ENCODE measurements at places on chromosomes 3 and 15.

- DNase-seq = no peak
Measured at GRCh38 chr3:133505813-133506212, 67.7 kb upstream of the CDV3 start.

- DNase-seq = no peak
Measured at GRCh38 chr15:82263350-82263749, 732 bp downstream of the SAXO2 start.

DNA sequence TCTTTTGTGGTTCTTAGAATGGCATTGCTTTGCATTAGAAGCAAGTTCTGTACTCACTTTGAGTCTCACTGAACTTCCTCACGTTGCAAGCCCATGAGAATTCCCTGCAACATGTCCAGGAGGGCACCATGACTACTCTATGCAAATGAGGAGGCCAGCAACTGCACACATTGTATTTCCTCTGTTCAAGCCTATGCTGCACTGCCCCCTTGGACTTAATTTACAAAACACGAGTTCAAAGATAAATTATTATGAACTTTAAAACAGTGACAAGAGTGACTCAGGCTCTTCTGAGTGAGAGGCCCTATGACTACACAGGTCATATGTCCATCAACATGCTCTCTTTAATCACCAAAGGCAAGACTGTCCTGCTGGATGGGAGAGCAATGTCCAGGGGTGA, 484.2 kb upstream of the ATP11B start:
- DNase-seq = no peak

DNA sequence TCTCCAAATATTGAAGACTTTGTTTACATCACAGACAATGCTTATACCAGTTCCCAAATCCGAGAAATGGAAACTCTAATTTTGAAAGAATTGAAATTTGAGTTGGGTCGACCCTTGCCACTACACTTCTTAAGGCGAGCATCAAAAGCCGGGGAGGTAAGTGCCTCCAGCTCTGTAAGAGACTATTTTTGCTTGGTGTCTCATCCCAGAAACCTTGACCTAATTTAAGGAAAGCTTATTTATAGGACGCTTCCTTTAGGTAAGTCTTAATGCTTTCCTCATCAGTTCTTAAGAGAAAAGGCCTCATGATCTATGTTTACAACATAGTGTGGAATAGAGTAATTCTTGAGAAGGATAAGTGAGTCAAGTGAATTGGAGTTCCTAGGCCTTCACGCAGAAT, 11.8 kb downstream of the CCNB2 start:
- no peak for DNase-seq

- no peak for DNase-seq
Measured at GRCh38 chr15:57896114-57896513, 169.4 kb downstream of the ALDH1A2 start.

DNA sequence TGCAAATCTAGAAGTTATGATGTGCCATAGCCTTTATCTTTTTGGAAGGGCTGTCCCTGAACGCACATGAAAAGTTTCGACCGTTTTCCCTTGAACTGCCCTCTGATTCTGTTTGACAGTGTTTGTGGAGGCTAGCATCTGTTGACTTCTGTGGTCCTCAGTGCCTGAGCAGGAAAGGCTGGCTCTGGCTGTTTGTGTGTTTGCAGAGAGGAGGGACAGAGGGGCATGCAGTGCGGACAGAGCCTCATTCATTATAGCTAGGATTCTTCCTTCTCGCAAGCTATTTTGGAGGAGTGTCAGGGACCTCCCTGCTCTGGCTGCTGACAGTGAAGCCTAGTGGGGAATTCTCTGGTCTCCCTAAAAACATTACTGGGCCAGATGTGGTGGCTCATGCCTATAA, 64.5 kb downstream of the CDAN1 start:
- DNase-seq = no peak

DNA sequence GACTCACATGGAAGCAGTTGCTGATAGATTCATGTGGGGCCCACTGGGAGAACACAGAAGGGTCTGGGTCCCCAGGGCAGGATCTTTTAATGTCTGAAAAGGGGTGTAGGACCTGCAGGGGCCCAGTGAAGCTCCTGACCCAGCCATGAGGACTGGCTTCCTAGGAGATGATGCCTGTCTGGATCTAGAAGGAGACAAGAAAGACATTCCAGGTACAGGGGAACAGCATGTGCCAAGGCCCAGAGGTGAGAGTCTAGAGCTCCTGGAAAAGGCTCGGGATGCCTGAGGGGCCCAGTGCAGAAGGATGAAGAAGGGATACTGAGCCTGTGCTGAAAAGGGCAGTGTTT, 4.7 kb upstream of the SEMA3F start:
- no peak for DNase-seq

- no peak for DNase-seq
Measured at GRCh38 chr15:29204369-29204755, 65.3 kb downstream of the NSMCE3 start.

GRCh38 chr3:83002869-83003445, 1241.5 kb upstream of the GBE1 start:
- no peak for DNase-seq

DNA sequence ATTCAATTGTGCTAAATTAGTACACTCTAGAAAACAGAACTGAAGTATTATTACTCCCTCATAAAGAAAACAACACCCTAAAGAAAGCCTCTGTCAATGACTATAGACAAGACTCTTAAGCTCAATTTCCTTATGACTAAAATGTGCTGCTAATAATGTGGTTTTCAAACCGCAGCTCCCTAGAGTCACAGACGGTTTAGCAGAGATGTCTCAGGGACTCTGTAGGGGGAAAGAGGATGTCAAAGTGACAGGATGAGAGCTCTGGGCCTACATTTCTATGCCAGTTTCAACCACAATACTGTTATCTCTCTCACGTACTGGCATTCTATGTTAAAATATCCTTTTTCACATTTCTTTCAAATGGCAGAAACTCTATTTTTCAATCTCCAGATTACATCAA, 37.6 kb upstream of the WDR49 start:
- DNase-seq = no peak

DNA sequence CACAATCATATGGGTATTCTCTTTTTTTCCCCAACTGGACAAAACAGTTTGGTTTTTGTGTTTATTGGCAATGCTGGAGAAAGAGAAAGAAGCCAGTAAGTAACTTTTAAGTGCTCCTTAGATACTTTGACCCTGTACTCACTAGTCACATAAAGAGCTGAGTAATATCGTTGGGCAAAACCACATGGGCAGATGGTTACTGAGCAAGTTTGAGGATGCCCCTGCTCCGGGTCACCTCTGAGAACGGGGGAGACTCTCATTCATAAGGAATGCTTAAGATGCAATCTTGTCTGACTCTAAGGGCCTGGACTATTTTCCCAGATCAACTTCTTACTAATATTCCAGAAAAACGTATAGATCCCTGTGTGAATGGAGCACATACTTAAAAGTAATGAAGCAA, 106.4 kb upstream of the SLC2A2 start:
- no peak for DNase-seq

GRCh38 chr3:171429635-171430034, 30.6 kb downstream of the TNIK start:
- no peak for DNase-seq

GRCh38 chr3:3699816-3700633, 99.2 kb upstream of the LRRN1 start:
- no peak for DNase-seq

DNA sequence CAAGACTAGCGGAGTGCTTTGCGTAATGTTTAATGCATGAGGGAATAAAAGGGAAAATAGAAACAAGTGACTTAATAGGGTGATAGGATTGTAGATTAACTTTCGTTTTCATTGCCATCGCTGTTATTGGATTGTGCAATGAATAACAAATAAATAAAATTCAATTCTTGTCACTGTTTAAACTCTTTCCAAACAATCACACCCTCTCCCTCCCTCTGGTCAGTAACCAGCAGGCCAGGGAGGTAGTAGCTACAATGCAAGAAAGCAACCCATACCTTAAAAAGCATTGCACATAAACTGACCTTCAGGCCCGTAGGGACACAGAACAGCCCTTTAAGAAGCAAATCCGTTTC, 705 bp upstream of the TFRC start:
- DNase-seq = no peak

DNA sequence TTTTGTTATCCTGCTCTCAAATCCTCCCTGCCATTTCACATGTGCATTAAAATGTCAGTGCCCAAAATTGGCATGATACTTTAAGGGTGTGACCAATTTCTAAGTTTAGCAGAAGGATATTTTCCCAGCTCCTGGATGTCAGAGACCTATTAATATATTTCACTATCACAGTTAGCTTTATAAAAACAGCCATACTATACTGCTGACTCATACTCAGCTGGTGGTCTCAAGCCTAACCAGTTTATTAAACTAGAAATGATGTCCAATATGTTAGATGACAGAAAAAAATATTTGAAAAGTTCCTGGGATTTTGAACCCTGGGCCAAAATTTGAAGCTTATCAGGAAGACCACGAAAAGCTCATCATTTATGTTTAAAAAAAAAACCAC, 60.9 kb upstream of the ZNF280D start:
- no peak for DNase-seq

DNA sequence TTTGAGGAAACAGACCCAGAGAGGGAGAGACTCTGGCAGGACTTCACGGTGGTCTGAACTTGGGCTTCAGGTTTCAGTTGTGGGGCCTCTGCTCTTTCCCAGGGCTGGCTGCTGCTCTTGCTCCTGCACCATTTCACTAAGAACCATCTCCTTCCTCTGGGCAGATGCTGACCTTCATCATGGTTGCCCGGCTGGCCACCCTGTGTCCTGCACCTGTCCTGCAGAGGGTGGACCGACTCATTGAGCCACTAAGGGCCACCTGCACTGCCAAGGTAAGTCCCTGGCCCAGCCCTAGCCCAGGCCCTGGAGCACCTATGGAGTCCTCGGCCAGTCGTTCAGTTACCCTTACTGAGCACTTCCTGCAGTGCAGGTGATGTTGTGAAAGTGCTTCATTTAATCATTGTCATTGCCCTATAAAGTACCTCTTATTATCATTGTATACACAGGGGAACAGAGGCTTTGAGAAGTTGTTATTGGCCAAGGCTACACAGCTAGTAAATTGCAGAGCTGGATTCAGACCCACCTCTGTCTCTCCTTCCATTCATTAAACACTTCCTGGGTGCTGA, 10.0 kb downstream of the RPL32 start:
- DNase-seq = no peak

GRCh38 chr15:97759363-97759762, 201.1 kb upstream of the ARRDC4 start:
- no peak for DNase-seq

DNA sequence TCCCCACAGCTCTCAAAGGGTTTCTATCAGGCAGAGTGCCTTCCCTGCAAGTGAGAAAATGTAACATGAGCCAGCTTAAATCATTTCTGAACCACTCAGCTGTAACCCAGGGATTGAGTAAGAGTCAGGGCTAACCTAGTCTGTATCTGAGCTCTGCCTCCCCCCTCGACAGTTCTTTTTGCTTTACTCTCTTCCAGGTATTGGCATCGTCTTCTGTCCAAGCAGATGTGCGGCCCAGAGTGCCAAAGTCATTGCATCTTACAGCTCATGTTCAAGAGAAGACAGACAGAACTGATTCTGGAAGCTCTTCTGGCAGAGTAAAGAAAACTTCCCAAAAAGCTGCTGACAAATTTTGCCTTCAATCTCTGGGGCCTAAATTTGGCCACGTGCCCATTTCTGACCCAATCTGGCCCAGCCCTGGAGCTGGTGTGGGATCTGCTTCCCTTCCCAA, 74.8 kb downstream of the ABHD5 start:
- DNase-seq = no peak
